Activated CD4-positive, alpha-beta T cell treated with anti-CD3 and anti-CD28 coated beads, Interleukin-2, Interleukin-6, amounts not matched to agents 100 ng/mL and 50 ng/mL, durations not matched to agents 16 hours and 8 hours (primary cell): ENCODE measurements at places on chromosomes 13 and 19.
A peak's percentile ranks its signal among the peaks of the same experiment; 100 is the strongest.

DNA sequence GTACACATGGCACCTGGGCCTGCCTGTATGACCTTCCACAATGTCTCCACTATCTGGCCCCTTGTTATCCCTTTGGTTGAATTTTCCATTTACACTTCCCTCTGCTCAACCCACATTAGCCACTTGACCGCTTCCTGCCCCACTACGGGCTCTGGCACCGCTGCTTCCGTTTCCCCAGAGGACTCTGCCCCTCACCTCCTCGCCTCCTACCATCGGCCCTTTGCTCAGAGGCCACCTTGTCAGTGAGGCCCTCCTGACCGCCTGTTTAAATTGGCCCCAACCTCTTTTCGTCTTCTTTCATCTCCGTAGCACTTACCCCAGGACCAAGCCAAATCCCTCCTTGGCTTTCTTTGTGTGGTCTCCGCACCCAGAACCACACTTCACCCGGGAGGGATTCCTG lies 47.4 kb downstream of the SOX1 start:
- DNase-seq: no peak

GRCh38 chr13:22240716-22241115 lies 569.8 kb downstream of the FGF9 start:
- no peak for DNase-seq

- peak; percentile 68 for DNase-seq
Observed at GRCh38 chr19:15551293-15552004, 43.1 kb downstream of the CYP4F22 start.

DNA sequence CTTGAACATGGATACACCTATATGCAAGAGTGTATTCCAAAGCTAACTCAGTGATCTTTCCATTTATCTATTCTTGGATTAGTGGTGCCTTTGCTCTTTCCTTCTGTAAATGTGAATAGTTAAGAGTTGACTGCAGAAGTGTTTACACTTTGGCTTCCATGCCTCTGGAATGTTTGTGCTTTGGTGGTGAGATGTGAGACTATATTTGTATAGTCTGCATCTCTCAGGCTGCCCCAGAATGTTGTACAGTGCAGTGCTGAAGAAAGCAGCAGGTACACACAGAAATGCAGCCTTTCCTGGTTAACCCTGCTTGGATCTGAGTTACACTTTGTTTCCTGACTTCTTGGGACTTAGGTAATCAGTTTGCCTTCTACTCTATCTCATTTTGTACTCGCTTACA lies 90.2 kb downstream of the DNAJC15 start:
- no peak for DNase-seq

DNA sequence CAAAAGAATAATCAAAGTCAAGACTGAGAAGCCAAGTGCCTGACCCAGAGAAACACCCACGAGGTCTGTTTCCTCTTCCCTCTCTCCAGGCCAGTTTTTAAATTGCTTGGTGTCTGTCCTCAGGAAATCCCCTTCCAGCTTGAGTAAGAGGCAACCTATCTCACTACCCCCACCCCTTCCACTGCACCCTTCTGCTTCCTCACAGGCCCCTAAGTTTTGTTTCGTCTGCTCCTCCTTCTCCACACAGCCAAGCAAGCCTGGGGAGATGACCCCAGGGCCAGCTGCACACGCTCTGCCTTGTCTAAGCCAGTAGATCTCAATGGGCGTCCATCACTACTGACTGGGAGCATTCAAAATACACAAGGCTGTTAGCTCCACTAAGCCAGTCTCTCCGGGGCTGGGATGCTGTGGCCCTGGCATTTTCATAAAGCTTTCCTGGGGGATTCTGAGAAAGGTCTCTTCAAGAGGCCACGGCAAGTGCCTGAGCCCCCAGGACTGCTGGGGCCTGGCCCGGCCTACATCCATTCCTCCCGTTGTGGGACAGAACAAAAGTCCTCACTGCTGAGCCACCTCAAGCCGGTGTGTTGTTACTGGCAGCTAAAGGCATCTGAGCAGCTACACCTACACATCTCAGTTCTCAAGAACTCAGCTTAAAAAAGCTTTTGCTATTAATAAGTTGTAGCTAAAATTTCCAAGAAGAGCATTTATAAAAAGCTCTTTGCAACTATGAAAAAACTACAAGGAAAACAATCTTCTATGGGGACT lies 14.9 kb upstream of the IL4I1 start:
- peak; percentile 55 for DNase-seq

DNA sequence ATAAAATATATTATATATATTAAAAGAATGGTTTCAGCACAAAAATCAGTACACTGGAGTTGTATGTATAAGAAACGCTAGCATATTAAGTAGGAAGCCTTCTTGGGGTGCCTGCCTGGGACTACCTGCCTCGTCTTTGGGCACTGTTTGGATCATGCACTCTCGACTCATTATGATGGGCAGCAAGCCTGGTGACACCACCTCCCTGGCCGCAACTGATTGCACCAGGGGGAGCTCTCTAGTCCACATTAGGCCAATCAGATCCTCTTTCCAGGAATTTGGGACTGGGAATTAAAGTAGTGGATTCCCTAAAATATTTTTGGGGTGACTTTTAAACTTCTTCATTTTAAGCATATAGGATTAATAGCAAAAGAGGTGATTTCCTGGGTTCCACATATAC lies 56.0 kb upstream of the RGCC start:
- no peak for DNase-seq

DNA sequence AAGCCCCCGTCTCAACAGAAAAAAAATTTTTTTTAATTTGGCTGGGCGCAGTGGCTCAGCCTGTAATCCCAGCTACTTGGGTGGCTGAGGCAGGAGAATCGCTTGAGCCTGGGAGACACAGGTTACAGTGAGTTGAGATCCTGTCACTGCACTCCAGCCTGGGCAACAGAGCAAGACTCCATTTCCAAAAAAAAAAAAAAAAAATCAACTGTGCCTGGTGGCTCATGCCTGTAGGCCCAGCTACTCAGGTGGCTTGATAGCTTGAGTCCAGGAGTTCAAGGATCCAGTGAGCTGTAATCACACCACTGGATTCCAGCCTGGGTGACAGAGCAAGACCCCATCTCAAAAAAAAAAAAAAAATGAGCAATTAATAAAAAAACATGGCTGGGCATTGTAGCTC lies 1.3 kb upstream of the DOHH start:
- no peak for DNase-seq

- DNase-seq: no peak
Observed at GRCh38 chr19:5216141-5216847, 124.3 kb downstream of the PTPRS start.
